ENCODE measurements at places on chromosomes 16 and 17.

DNA sequence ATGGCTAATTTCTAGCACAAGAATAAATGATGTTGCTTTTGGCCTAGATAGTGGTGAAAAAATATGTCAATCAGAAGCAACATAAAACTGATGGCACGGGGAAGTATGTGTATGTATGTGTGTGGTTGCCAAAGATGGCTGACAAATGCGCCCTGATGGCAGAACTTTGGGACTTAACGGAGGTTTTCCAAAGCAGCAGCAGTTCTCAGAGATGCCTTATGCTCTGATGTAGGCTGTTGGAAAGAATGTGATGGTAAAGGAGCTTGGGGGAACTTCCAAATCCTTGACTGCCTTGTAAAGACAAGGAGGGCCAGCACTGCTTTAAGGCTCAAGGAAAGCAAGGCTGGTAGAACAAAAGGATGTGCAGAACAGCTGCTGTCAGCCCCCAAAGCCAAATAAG, 16.0 kb downstream of the KCTD19 start:
- no peak for DNase-seq

- peak; percentile 41 for DNase-seq
These were observed 5.2 kb upstream of the RAI1 start for GRCh38 chr17:17675925-17676534.

- no peak for DNase-seq
These were observed 5.4 kb upstream of the G6PC1 start for GRCh38 chr17:42895185-42895555.

- DNase-seq, result no peak
These were observed at the start of gene SLC4A1 for GRCh38 chr17:44267818-44268490. SLC4A1 (minus strand) TSS chr17:44268135; CDS start chr17:44262866, 5,269 bp downstream.

GRCh38 chr16:83705856-83706255, 101.9 kb upstream of the HSBP1 start:
- no peak for DNase-seq

GRCh38 chr17:64250233-64250835, 12.7 kb downstream of the TEX2 start:
- no peak for DNase-seq

DNA sequence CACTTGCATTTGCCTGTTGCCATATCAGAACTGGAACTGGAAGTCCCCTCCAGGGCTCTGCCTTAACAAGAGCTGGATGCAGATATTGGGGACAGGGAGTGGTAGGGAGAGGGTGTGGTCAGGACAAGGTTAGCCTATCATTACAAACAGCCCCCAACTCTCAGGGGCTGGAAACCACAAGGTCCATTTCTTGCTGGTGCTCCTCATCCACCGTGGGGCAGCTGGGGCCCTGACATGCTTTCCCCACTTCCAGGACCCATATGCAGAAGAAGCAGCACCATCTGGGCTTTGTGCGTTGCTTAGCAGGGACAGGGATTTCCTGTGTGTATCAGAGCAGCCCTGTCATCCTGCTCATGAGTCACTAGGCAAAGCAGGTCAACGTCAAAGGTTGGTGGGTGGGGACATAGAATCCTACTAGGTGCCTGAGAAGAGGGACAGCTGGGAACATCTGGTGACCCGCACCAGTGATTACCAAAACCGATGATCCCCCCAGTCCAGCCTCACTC, 26.9 kb downstream of the RGS9 start:
- DNase-seq, result no peak

DNA sequence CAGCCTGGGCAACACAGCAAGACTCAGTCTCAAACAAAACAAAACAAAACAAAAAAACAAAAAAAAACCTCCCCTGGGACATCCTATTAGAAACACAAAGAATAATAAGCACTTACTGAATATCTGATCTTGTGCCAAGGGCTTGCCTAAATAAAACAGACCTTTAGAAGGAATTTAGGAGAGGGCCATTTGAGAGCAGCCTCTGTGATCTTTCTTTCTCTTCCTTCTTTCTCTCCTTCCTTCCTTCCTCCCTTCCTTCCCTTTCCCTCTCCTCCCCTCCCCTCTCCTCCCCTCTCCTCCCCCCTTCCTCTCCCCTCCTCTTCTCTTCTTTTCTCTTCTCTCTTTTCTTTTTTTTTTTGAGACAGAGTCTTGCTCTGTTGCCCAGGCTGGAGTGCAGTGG, 12.3 kb downstream of the ITGAL start:
- DNase-seq, result no peak

- DNase-seq, result no peak
These were observed 39.5 kb upstream of the CIBAR2 start for GRCh38 chr16:85151603-85152413.

DNA sequence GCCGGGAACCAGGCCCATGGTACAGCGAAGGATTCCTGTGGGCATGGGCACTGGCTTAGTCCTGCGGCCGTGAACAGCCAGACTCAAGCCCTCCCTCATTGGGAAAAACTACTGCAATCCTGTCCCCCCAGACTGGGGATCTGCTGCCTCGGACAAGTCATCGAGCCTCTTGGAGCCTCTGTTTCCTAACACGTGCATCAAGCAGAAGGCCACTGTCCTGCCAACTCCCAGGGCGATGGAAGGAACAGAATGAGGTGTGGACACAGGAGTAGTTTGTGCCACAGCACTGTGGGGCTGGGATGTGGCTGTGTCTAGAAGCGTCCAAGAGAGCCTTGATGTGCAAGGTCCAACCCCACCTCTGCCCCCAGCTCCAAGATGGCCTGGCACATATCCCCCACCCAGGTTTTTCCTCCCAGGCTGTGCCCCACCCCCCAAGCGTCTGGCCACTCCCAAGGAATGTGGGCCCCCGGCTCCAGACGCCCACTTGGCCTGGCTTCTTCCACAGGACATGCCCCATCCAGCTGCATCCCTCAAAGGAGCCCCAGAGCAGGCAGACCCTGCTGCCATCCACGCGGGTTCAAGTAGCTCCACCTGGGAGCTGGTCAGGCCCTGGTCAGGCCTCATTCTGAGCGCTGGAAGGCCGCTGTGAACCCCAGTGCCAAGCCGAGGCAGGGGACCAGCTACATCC, 3.4 kb downstream of the CAMKK1 start:
- no peak for DNase-seq

GRCh38 chr17:78130437-78131101, at the start of gene TMC8:
TMC8 (plus strand) TSS chr17:78130771; CDS start chr17:78131589, 818 bp downstream.
- DNase-seq, result no peak

DNA sequence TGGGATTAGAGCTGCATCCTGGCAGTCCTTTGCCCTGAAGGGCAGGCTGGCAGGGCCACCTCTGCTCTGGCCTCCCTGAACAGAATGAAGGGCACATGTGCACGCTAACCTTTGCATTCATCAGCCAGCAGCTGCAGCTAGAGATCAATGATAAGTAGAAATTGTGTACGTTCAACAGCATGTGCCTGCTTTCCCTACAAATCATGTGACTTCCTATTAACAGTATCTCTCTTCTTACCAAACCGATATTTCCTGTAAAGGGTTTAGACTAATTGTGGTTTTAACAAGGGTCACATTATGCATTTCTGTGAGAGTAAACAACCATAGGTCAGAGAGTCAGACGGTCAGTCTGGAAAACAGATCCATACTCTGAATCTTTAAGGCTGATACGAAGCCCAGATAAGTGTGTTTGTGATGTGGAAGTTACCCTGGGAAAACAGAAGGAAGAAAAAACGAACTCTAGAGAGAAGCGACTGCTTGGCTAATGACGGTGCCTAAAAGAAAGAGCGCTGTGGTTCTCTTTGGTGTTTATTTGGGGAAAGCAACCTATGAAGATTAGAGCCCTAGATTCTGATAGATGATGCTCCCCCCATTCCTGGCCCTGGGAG, 219.4 kb downstream of the MAF start:
- DNase-seq, result no peak

- DNase-seq, result no peak
These were observed 213.5 kb downstream of the RAB11FIP4 start for GRCh38 chr17:31604936-31605335.

- DNase-seq, result no peak
These were observed 2.0 kb downstream of the PITPNM3 start for GRCh38 chr17:6554342-6554741.

GRCh38 chr16:29779474-29779873, 1.4 kb downstream of the ZG16 start:
- DNase-seq, result no peak

GRCh38 chr17:3751836-3752235, 28.1 kb downstream of the HASPIN start:
- no peak for DNase-seq

- no peak for DNase-seq
These were observed 22.6 kb downstream of the RSL1D1 start for GRCh38 chr16:11828696-11829095.

- peak; percentile 43 for DNase-seq
These were observed at the start of gene ANKRD13B for GRCh38 chr17:29592850-29593551. ANKRD13B (plus strand) TSS chr17:29593132; CDS start chr17:29593622, 490 bp downstream.

DNA sequence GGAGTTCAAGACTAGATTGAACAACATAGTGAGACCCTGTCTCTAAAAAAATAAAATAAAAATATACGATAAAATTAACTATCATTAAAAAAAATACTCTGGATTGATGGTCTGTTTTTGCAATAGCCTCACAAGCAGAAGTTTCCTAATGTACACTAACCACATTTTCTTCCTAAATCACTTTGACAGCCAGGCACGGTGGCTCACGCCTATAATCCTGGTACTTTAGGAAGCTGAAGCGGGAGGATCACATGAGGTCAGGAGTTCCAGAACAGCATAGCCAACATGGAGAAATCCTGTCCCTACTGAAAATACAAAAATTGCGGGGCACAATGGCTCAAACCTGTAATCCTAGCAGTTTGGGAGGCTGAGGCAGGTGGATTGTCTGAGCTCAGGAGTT, 64.7 kb downstream of the HELZ start:
- DNase-seq, result no peak

DNA sequence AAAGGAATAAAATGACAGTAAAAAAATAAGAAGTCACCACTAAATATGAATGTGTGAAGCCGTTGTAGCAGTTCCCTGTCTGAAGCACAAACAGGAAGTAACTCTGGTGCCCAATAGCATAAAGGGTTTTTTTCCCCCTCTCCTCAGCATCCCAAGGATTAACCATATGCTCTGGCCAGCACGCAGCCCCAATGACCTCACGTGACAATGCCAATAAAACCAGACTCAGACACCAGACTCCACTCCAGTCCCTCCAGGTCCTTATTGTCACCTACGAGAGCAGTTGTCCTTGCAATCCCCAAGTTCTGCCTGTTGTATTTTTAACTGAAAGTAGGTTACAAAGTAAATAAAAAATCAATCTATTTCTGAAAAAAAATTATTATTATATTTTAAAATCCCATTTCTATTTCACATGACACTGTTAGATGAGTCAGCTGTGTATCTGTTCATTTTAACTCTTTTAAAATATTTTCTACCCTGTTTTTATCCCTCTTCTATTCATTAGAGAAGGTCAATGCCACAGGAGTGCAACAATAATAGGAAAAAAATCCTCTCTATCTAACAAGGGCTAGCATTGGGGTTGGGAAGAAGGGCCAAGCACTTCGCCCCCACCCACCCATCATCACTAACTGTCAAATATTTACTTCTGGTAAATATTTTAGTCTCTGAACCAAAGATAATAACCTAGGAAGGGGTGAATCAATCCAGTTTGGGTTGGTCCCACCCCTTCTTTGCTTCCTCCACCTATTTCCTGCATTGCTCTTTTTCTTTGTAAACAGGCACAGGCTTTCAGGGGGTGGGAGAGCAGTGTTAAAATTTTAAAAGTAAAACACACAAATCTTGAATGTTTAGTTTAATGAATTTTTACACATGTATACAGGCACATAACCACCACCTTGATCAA, 6.6 kb downstream of the PRAC1 start:
- DNase-seq, result peak; percentile 76

- no peak for DNase-seq
These were observed 16.3 kb upstream of the DPEP1 start for GRCh38 chr16:89596957-89597649.

DNA sequence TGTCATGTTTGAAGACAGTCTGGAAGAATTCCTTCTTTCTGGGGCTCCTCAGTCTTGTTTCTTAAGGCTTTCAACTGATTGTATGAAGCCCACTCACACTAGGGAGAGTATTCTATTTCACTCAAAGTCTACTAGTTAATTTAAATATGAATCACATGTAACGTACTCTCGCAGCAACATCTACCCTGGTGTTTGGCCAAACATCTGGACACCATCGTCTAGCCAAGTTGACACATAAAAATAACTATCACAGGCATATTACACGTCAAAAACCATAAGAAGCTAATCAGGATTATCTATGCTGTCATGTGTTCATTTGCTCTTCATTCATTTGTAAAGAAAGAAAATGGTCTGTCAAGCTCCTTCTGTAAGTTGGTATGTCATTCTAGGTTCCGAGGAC, 787.4 kb downstream of the KCNJ2 start:
- DNase-seq, result no peak

GRCh38 chr16:73196670-73197069, 148.7 kb upstream of the ZFHX3 start:
- DNase-seq, result peak; percentile 60

- no peak for DNase-seq
These were observed 30.7 kb downstream of the KNOP1 start for GRCh38 chr16:19687279-19687678.

DNA sequence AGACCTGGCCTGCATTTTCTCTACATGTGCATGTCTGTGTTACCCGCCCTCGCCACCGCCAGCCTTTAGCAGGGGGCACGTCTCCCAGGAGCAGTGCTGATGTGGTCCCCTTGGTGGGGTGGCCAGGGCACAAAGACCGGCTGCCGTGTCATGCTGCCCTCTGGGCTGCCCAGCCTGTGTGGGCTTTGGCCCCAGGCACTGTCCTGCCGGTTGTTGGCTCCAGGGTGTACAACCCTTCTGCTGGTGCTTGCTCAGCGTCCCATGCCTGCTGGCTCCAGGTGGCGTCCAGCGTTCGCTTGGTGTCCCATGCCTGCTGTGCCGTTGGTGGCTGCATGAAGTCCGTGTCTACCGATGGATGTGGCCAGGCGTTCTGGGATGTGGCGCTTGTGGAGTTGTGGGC, 4.1 kb downstream of the BAIAP2 start:
- DNase-seq, result no peak

- no peak for DNase-seq
These were observed 23.6 kb downstream of the CNTROB start for GRCh38 chr17:7955414-7956227.

- no peak for DNase-seq
These were observed 3.9 kb downstream of the CCR7 start for GRCh38 chr17:40561294-40561870.

DNA sequence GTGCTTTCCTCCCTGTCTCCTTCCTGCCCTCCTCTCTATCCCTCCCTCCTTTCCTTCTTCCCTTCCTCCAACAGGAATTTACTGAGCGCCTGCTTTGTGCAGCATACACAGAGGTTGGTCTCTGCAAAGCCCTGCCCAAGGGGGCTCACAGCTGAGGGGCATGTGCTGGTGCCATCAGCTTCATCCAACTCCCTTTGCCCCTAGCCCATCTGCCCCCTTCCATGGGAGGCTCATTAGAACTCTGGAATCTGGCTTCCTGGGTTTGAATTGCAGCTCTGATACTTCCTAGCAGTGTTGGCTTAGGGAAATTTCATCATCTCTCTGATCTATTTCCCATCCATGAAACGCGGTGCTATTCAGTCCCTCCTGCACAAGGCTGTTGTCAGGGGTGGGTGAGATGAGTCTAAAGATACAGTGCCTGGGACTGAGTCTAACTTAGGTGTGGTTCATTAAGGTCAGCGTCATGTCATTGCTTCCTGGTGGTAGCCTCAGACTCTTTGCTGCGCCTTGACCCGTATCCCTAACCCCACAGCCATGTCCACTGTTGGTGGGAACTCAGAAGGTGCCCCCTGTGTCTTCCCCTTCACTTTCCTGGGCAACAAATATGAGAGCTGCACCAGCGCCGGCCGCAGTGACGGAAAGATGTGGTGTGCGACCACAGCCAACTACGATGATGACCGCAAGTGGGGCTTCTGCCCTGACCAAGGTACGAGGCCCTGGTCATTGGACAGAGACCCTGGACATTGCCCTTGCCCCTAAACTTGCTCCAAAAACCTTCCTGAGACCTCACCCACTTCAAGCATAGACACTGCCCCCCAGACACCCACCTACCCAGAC, 10.3 kb downstream of the MMP2 start:
- DNase-seq, result no peak

Data from NCI-H2029 (cell line).